ENCODE measurements at places on chromosomes 16 and 17. TPM values are rescaled to one million over a fixed set of nuclear protein-coding genes. Genes with fewer than 3 reads are reported as not detected.
A peak's percentile ranks its signal among the peaks of the same experiment; 100 is the strongest.

The OR1F1 gene
- total RNA-seq, result not detected

The CD300E gene
- not detected for total RNA-seq

The BCAR1 gene
- 0.34 TPM for total RNA-seq

The KRT36 gene
- total RNA-seq, result not detected

The AOC3 gene
- total RNA-seq, result 2.9 TPM

The PMM2 gene
- total RNA-seq, result 32.7 TPM

The TMEM100 gene
- total RNA-seq, result not detected

DNA sequence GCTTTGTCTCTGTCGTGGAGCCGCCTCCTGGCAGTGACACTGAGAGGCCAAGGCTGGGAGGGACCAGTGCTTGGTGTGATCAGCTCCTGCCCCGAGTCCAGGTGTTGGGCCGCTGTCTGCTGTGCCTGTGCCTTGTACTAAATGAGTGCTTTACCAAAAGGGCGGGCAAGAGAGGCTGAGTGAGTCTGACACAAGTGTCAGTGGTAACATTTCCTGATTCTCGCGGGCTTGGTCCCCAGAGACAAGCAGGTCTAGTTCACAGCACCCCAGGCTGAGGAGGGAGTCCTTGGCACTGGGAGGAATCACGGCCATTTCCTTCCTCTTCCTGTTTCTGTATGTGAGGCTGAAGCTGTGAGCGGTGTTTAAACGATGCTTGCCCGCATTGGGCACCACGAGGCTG lies 30.2 kb downstream of the PLD6 start:
- H3K4me3 ChIP-seq, result no peak overlapping the region
- no peaks in the 10 kb centered on the region for H3K27me3 ChIP-seq
- no peak for DNase-seq
- H3K4me1 ChIP-seq, result peaks cover 56% of the 10 kb centered on the region
- peak overlapping the region; percentile 75 for H3K27ac ChIP-seq

DNA sequence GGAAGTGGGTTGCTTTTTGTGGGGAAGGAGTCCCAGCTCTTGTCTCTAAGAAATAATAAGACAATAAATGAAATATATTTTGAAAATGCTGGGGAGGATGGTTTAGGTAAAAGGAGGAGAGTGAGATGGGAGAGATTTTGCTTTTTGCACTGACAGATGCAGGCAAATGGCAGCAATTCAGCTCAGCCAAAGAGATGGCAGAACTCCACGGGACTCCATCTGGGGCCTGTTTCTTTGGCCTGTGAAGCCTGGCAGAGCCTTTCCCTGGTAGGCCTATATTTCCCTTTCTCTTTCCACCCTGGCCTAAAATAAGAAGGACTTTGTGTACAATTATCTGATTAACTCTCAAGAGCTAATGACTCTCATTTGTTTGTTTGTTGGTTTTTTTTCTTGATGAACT lies 1525.1 kb downstream of the CDH11 start:
- no peak for DNase-seq
- H3K27me3 ChIP-seq, result no peaks in the 10 kb centered on the region
- no peak overlapping the region for H3K27ac ChIP-seq
- H3K4me1 ChIP-seq, result no peaks in the 10 kb centered on the region
- no peaks in the 10 kb centered on the region for H3K36me3 ChIP-seq
- H3K4me3 ChIP-seq, result no peak overlapping the region

DNA sequence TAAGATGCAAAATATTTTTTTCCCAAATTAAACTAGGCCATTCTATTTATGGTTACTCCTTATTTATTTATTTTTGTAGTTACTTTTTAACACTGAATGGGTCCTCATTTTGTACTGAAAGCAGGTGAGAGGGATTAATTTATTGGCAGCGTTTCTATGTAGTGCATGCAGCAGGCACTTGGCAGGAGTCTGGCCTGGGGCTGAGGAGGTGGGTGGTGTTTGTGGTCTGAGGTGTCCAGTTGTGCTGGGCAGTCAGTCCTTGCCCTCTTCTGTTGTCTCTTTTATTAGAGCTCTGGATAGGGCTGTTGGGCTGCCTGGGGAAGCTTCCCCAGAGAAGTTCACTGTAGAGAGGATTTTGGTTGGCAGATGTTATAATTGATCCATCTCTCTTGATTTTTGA lies 12.7 kb downstream of the SEC14L1 start:
- H3K4me1 ChIP-seq, result peaks cover 44% of the 10 kb centered on the region
- H3K4me3 ChIP-seq, result no peak overlapping the region
- no peaks in the 10 kb centered on the region for H3K27me3 ChIP-seq
- no peak overlapping the region for H3K27ac ChIP-seq

GRCh38 chr17:72682605-72683004 lies 409.9 kb downstream of the SLC39A11 start:
- H3K4me3 ChIP-seq, result no peak overlapping the region
- H3K36me3 ChIP-seq, result peaks cover 7% of the 10 kb centered on the region
- H3K4me1 ChIP-seq, result no peaks in the 10 kb centered on the region
- no peak for DNase-seq
- no peaks in the 10 kb centered on the region for H3K27me3 ChIP-seq
- no peak overlapping the region for H3K27ac ChIP-seq

DNA sequence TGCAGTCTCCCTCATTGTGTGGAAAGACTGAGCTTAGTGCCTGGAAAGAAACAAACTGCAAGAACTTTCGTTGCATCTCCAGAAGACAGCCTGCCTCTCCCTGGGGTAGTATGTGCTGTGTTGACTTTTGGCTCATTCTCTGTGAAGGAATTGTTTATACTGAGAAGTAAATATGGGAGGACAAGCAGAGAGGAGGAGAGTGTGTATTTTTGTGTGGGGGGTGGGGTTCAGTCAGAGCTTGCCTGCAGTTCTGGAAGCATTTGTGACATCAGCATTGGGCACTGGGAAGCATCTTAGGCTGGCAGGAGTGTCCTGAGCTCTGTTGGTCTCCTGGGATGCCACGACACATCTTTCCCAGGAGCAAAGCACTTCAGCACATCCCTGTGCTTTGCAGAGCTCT lies 147.9 kb downstream of the HS3ST3B1 start:
- H3K4me1 ChIP-seq, result peaks cover 2% of the 10 kb centered on the region
- no peaks in the 10 kb centered on the region for H3K27me3 ChIP-seq
- H3K36me3 ChIP-seq, result no peaks in the 10 kb centered on the region
- no peak overlapping the region for H3K4me3 ChIP-seq

DNA sequence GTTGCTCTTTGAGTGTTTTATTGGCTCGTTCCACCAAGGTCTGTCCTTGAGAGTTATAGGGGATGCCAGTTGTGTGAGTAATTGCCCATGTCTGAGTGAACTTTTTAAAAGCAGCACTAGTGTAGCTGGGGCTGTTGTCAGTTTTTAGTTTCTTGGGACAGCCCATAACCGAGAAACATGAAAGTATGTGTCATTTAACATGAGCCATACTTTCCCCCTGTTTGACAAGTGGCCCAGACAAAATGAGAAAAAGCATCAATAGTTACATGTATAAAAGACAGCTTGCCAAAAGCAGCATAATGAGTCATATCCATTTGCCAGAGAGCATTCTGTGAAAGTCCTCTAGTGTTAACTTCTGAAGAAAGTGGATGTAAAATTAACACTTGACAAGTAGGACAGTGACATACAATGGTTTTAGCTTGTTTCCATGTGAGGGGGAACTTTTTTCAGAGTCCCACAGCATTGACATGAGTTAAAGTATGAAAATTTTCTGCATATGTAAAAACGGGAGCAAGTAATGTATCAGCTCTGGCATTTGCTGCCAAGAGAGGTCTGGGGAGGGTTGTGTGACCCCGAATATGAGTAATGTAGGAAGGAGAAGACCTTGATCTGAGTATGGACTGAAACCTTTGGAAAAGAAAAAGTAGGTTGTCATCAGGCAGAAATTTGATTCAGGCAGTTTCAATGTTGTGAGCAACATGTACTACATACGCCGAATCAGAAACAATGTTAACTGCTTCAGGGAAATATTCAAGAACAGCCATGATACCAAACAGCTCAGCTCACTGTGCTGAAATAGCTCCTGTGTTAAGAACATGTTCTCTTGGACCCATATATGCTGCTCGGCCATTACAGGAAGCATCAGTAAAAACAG lies 56.8 kb upstream of the ARL4D start:
- DNase-seq, result peak; percentile 67
- peak overlapping the region; percentile 94 for H3K27ac ChIP-seq
- peaks cover 3% of the 10 kb centered on the region for H3K36me3 ChIP-seq
- H3K4me3 ChIP-seq, result peak overlapping the region; percentile 13
- H3K27me3 ChIP-seq, result peaks cover 4% of the 10 kb centered on the region

GRCh38 chr16:74064120-74064735 lies 232.4 kb upstream of the PSMD7 start:
- no peaks in the 10 kb centered on the region for H3K4me1 ChIP-seq
- H3K27ac ChIP-seq, result no peak overlapping the region
- H3K36me3 ChIP-seq, result no peaks in the 10 kb centered on the region
- no peak overlapping the region for H3K4me3 ChIP-seq

- H3K4me1 ChIP-seq, result peaks cover 35% of the 10 kb centered on the region
- peak overlapping the region; percentile 79 for H3K4me3 ChIP-seq
- peaks cover under 1% of the 10 kb centered on the region for H3K36me3 ChIP-seq
Observed at GRCh38 chr17:18261146-18261515, 669 bp downstream of the MIEF2 start.

DNA sequence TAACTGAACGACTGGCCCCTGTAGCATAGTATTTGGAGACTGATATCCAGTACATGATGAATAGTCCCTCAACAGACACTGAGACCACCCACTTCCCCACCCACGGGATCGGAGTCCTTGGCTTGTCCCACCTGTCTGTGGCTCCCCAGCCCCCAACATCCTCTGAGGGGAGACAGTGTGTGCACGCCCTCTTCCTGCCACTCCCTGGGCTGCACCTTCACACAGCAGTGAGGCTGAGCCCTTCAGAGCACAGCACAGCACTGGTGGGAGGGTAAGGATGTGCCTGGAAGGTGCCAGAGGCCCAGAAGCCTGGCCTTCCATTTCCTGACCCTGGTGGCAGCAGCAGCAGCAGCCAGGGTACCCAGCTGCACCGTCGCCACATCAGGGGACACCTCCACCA lies 11.0 kb downstream of the DNASE1 start:
- H3K4me1 ChIP-seq, result peaks cover 16% of the 10 kb centered on the region
- peak; percentile 63 for DNase-seq
- H3K27me3 ChIP-seq, result no peaks in the 10 kb centered on the region
- H3K4me3 ChIP-seq, result no peak overlapping the region
- peaks cover 44% of the 10 kb centered on the region for H3K36me3 ChIP-seq

DNA sequence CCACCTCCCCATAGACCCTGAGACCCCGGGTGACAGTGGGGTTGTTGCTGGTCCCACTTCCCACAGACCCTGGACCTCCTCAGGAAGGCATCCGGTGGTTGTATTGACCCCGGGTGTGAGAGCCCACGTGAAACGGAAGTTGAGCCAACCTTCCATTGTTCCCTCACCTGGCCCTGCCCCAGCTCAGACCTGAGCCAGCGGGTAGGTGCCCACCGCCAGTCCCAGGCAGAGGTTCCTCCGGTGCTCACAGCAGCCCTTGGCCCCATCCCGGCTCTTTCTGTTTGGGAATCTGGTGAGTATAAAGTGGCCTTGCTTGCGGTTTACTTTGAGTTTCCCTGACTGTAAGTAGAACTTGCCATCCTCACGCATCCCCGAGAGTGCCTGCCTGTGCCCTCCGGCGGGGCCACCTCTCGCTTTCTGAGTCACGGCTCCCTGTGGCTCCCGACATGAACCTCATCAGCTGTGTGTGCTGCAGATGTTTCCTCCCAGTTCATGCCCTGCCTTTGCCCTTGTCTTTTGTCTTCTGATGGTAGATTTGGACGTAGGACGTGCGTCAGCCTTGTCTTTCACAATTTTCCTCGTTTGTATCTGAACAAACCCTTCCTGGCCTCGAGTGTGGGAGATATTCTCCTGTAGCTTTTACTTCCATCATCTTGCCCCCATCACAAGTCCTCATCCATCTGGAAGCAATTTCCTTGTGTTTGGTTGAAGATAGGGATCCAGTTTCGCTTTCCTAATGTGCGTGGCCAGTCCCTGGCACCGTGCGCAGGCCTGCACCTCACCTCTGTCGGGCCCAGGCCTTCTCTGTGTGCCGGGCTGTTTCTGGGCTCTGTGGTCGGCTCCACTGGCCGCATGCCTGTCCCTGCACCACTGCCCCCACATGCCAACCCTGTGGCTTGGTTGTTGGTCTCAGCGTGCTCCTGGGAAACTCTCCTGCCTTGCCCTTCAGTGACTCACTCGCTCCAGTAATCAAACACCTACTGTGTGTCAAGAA lies 76.0 kb downstream of the METRNL start:
- no peak overlapping the region for H3K27ac ChIP-seq
- peaks cover 6% of the 10 kb centered on the region for H3K27me3 ChIP-seq
- H3K36me3 ChIP-seq, result no peaks in the 10 kb centered on the region
- peak; percentile 54 for DNase-seq

- H3K36me3 ChIP-seq, result peaks cover 5% of the 10 kb centered on the region
- no peaks in the 10 kb centered on the region for H3K27me3 ChIP-seq
- no peak for DNase-seq
- no peak overlapping the region for H3K27ac ChIP-seq
- H3K4me3 ChIP-seq, result no peak overlapping the region
Observed at GRCh38 chr17:4006745-4007211, 42.5 kb upstream of the ATP2A3 start.

GRCh38 chr16:57352636-57353047 lies 5.9 kb upstream of the CCL22 start:
- H3K27me3 ChIP-seq, result peaks cover 24% of the 10 kb centered on the region
- H3K27ac ChIP-seq, result no peak overlapping the region
- DNase-seq, result no peak
- no peak overlapping the region for H3K4me3 ChIP-seq
- H3K4me1 ChIP-seq, result peaks cover 17% of the 10 kb centered on the region

GRCh38 chr17:66387392-66387981 lies 85.1 kb downstream of the PRKCA start:
- peaks cover 49% of the 10 kb centered on the region for H3K36me3 ChIP-seq
- no peak overlapping the region for H3K4me3 ChIP-seq
- peak overlapping the region; percentile 78 for H3K27ac ChIP-seq

- H3K27me3 ChIP-seq, result no peaks in the 10 kb centered on the region
- no peaks in the 10 kb centered on the region for H3K4me1 ChIP-seq
- peaks cover 2% of the 10 kb centered on the region for H3K36me3 ChIP-seq
- H3K4me3 ChIP-seq, result no peak overlapping the region
- no peak overlapping the region for H3K27ac ChIP-seq
Observed at GRCh38 chr16:87190288-87191230, 126.6 kb downstream of the C16orf95 start.

DNA sequence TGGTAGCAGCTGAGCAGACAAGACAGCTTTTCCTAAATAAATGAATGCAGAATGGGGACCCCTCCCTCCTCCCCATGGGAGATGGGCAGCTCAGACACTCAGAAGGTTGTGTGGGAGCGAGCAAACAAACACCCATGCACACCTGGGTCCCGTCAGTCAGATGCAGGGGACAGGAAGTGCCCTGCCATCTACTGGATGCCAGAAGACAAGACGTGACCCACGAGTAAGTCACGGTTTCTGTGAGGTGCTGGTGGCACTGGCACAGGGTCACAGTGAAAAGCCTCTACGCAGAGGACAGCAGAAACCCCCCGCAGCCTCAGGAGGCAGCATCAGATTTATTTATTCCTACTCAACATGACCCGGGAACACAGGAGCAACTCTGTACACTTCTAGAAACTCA lies 8.4 kb downstream of the HBQ1 start:
- H3K27me3 ChIP-seq, result no peaks in the 10 kb centered on the region
- peak overlapping the region; percentile 52 for H3K27ac ChIP-seq
- no peak overlapping the region for H3K4me3 ChIP-seq
- peak; percentile 47 for DNase-seq

GRCh38 chr17:63917646-63918045 lies 993 bp downstream of the GH1 start:
- no peaks in the 10 kb centered on the region for H3K27me3 ChIP-seq
- H3K27ac ChIP-seq, result no peak overlapping the region
- peaks cover 5% of the 10 kb centered on the region for H3K4me1 ChIP-seq

GRCh38 chr16:89670496-89671431 lies 13.1 kb downstream of the SPATA33 start:
- no peak for DNase-seq
- H3K27ac ChIP-seq, result no peak overlapping the region
- no peaks in the 10 kb centered on the region for H3K36me3 ChIP-seq
- H3K4me3 ChIP-seq, result no peak overlapping the region

GRCh38 chr16:17070882-17071592 lies 399.7 kb downstream of the XYLT1 start:
- no peaks in the 10 kb centered on the region for H3K27me3 ChIP-seq
- H3K36me3 ChIP-seq, result no peaks in the 10 kb centered on the region
- H3K4me3 ChIP-seq, result peak overlapping the region; percentile 61
- peak; percentile 97 for DNase-seq
- peak overlapping the region; percentile 82 for H3K27ac ChIP-seq
